ENCODE measurements at places on chromosomes 6 and 20.
A peak's percentile ranks its signal among the peaks of the same experiment; 100 is the strongest.

DNA sequence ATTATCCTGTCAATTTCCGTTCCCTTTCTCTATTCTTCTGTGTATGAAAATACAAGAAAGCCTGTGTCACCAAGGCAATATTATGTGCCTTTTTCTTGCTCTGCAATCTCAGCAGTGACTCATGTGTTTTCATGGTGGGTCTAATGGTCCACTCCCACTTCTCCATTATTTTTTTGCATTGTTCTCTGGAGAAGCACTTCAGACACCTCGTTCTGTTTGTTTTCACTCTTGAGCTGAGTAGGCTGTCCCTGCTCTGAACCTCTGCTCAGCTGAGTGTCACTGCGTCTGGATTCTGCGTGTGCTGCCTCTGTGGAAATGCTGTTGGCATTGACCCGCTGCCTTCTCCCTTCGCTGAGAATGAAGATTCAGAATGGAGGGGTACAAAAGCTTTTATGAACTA, 230.6 kb downstream of the TMEM242 start:
- DNase-seq = no peak

DNA sequence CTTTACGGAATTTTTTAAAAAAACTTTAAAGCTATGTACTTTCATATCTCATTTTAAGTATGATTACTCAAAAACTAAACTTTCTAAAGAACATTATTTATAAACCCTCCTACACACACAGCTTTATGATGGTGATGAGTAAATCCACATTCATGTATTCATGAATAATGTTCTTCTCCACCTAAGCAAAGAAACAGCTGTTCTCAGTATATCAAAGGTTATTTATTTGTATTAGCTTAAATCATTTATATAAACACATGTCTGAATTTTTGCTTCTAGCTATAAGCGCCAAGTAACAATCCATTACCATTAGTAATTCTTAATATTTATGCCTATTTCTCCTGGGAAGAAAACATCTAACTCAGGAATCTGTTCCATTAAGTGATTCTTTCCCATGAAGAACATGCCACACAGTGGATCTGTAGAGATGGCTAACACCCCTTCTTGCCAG, 63.3 kb downstream of the SMLR1 start:
- no peak for DNase-seq

- DNase-seq = peak; percentile 29
These were observed 1.7 kb downstream of the HBS1L start for GRCh38 chr6:135052939-135053338.

- no peak for DNase-seq
These were observed 25.5 kb upstream of the PRL start for GRCh38 chr6:22322103-22323030.

DNA sequence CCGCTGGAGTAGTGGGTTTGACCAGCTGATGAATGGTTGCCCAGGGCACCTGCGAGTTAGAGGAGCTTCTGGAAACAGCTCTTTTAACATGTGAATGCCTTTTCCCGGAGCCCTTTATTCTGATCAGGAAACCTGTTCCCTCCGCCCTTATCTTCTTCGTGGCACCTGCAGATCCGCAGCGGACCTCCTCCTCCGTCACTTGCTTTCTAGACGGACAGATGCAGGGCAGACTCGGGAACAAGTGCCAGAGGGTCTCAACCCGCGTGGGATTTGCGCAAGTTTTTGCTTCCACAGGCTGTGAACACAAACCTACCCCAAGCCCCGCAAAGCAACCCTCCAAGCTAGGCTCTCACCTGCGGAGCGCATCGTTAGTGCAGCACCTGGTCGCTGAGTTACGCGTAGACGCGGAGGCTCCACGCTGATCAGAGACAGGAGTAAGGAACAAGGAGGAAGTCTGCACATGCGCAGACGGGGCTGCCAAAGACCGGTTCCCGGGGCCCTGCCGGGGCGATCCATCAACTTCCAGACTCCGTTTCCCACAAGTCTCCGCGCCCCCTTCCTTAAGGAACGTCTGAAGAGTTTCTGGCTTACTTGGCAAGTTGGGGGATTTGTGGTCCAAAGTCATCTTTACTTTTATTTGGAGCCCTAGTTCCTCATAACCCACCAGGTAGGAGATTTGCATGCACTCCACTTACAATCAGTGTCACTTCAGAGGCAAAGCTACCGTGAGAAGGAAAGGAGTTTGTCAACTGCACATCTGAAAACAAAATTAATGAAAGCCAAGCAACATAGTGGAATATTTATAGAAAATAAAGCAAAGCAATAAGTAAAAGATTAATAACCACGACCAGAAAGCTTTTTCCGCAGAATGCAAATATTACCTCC, 52.7 kb upstream of the ELMO2 start:
- DNase-seq = no peak

DNA sequence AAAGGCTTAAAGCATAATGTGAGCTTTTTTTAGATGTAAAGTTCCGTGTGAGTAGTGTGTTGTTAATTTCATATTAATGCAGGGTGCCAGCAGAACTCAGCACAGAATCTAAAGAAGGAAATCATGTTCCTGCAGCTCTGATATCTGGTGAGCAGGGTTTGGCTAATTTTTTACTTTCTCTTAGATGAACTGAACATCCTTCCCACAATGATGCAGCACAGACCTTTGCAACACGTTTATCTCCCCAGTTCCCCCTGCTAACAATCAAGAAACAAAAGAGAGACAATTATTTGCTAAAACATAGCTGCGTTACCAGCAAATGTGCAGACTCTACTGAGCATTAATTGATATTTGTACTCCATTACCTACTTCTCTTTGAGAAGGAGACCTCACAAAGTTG, 39.1 kb upstream of the ATXN1 start:
- no peak for DNase-seq
